NCI-H226 (cell line): ENCODE measurements at places on chromosomes 12 and 14.
A peak's percentile ranks its signal among the peaks of the same experiment; 100 is the strongest.

- DNase-seq, result no peak
Observed at GRCh38 chr12:128286970-128287369, 20.0 kb downstream of the TMEM132C start.

GRCh38 chr14:68145036-68145435, 325.5 kb downstream of the RAD51B start:
- no peak for DNase-seq

- no peak for DNase-seq
Observed at GRCh38 chr14:105260959-105261358, 12.6 kb downstream of the BTBD6 start.

DNA sequence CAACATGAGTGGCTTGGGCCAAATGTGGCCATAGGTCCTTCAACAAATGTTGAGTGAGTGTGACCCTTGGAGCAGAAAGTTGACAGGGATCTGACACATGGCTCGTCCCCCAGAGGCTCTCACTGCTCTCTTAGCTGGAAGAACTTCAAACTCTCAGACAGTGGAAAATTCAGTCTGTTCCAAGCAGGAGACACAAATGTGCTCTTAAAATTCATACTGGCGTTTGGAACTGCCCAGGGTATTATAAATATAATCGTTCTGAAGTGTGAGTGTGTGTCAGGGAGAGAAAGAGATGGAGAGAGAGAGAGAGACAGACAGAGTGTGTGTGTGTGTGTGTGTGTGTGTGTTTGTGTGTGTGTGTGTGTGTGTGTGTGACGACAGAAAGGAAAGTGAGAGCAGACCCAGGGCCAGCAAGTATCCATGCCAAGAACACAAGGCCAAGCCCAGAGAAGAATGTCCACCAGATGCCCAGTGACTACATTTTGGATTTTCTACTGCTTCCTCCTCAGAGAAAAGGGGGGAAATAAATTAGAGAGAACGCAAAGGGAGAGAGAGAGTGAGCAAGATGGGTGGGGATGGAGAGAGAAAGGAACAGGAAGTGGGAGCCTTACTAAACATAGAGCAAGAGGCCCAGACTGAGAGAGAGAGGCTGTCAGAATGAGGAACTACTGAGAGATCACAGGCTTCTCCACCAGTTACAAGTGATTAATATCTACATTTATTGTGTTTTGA, 193.6 kb upstream of the NUDT4 start:
- no peak for DNase-seq

- DNase-seq, result no peak
Observed at GRCh38 chr14:98953551-98954348, 318.2 kb downstream of the BCL11B start.

GRCh38 chr12:100208834-100209233, 8.2 kb downstream of the ACTR6 start:
- DNase-seq, result no peak

GRCh38 chr14:71289536-71289935, 382.3 kb downstream of the PCNX1 start:
- no peak for DNase-seq

DNA sequence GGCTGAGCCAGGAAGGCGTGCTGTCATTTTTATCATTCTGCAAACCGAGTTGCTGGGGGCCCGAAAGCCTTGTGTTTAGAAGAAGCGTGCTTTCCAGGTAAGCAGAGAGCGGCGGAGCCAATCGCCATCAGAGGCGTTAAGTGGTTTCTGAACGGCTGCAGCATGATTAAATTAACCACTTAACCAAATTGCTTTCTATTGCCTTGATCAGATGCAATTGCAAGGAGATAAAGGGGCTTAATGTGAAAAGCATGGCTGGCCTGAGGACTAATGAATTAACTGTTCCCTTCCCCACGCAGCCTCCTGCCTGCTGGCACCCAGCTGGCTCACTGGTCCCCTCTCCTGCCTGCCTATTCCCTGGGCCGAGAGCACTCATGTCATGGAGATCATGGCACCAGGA, 36.6 kb upstream of the CHGA start:
- no peak for DNase-seq

- DNase-seq, result no peak
Observed at GRCh38 chr12:122020795-122021192, 890 bp upstream of the BCL7A start.

DNA sequence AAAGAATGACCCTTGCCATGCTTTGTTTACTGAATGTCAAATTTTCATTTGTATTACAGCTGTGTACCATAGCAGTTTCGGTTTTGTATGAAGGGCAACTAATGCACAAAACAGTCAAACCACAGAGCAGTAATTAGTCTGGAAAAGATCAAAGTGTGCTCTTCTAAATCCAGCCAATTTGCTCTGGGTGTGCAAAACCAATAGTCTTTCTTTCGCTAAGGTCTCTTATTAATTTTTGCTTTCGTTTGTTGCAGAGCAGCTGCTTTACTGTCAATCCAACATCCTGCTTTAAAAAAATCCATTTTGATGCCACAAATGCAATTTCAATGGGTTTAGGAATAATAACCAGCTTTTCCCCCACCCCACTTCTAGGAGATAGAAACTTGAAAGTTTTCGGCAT, 114.2 kb downstream of the BRMS1L start:
- DNase-seq, result no peak

GRCh38 chr12:45697371-45697770, 32.1 kb upstream of the ARID2 start:
- no peak for DNase-seq

DNA sequence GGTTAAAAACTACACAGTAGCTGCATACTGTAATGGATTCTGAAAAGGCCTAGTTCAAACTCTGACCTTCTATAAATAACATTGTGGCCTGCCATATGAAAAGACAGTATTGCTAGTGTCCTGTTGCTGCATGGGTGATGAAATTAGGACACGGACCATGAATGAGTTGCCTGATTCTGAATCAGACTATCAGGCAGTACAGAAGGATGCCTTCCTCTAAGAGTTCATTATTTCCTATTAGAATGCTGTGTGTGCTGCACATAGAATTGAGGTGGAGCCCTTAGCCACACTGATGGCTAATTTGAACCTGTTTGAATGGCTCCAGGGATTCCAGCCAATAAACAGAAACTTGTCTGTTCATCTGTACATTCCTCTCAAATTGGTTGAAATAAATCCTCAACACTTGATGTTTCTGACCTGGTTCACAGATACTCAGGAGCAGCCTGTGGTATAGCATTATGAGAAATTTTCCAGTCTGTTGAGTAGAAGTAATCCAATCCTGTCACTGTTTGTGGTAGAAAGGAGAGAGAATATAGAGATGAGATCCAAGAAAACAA, 483.2 kb downstream of the APAF1 start:
- DNase-seq, result no peak

DNA sequence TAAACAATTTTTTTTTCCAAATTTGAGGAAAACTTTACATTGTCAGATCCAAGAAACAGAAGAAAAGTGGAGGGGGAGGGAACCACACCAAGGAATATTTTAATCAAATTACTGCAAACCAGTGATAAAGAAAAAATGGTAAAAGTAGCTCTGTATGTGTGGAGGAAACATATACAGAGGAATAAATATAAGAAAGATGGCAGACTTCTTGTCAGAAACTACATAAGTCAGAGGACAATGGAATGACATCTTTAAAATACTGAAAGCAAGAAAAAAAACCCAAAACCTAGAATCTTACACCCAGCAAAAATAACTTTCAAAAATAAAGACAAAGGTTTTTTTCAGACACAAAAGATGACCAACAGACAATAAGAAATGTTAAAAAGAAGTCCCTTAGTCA, 10.2 kb upstream of the LLPH start:
- peak; percentile 10 for DNase-seq
